Activated CD4-positive, alpha-beta memory T cell treated with anti-CD3 and anti-CD28 coated beads, Interleukin-2, amount 10 ng/mL, durations not matched to agents 7 days and 5 days (primary cell): ENCODE measurements at places on chromosomes 4 and X.

GRCh38 chr4:186684220-186684619, 39.4 kb downstream of the FAT1 start:
- DNase-seq = no peak

DNA sequence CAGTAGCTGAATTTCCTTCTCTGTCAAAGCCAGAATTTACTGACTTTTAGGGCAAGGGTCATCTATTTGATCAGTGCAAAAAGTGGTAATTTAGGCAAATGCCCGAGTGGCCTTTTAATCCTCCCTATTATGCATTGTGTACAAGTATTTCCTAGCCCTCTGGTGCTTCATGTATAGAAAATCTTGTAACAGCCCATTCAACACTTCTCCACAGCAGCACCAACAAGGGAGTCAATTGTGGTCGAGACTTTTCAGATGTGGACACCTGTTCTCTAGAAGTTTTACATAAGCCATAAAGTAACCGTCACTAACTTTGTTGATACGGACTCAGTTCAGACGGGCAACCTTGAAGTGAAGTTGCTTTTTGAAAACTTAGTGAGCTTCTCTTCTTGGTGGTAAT, 50.9 kb upstream of the FHDC1 start:
- DNase-seq = no peak

DNA sequence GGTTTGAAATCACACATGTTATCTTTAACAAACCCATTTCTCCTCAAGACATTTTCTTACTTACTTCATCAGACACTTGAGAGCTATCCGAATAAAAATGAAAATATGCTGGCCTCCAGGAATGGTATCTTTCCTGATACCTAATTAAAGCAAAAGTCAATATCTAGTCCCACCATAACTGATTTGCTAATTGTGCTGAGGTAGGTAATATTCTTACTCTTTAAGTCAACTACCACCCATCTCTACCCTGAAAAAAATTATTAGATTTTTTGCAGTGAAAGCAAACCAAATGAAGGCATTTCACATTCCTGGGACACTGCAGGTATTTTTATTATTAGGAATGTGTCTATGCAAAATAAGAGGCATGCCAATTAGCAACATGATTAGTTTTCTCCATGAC, 175.8 kb downstream of the QDPR start:
- no peak for DNase-seq

- DNase-seq = no peak
Measured at GRCh38 chr4:145784036-145784435, 104.1 kb downstream of the C4orf51 start.

DNA sequence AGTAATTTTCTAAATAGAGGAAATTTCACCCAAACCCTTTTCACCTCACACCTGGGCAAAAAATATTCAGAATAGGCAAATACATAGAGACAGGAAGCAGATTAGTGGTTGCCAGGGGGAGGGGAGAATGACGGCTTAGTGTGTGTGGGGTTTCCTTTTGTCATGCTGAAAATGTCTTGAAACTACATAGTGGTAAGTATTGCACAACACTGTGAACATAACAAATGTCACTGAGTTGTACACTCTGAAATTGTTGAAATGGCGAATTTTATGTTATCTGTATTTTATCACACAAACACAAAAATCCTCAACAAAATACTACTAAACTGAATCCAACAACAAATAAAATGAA, 60.7 kb upstream of the PLAC1 start:
- DNase-seq = peak; percentile 47

- DNase-seq = no peak
Measured at GRCh38 chrX:46209768-46210167, 335.5 kb downstream of the ZNF674 start.

DNA sequence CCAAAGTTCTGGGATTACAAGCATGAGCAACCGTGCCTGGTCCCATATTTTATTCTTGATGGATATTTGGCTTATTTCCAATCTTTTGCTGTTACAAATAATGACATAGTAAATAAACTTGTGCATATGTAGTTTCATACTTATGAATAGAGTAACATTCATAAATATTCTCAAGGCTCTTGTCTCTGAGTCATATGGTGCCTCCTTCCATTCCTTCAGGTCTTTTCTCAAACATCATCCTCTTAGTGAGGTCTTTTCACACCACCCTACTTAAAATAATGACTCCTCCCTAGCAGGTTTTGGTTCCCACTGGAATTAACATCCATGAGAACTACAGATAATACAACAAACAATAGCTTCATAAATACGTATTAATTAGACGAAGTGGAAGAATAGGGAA, 416.6 kb downstream of the IQCM start:
- no peak for DNase-seq

DNA sequence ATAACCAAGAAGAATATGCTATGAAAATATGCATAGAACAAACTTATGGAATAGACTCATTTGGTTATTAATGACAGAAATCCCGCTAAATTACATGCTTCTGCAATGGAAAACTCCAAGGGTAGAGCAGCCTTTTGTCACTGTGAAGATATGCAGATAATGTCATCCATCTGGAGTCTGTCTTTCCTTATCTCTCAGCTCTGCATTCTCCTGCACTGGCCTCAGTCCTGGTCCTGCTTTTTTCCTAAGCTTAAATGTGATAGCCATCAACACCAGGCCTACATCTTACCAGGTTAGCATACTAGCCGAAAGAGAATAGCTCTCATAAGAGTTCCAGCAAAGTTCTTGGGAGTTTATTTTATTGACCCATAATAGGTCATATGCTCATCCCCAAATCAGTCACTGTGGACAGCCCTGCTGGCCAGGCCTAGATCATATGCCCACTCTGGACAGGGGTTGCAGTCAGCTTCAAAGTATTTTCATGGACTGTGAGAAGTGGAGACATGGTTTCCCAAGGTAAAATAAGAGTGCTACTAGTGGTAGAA, 86.5 kb upstream of the LEF1 start:
- DNase-seq = no peak

GRCh38 chr4:40976343-40976742, 226.6 kb downstream of the NSUN7 start:
- DNase-seq = no peak

GRCh38 chr4:172962564-172963353, 205.9 kb upstream of the GALNT7 start:
- no peak for DNase-seq

- no peak for DNase-seq
Measured at GRCh38 chr4:2868877-2869487, 25.3 kb downstream of the ADD1 start.

- DNase-seq = no peak
Measured at GRCh38 chr4:124631760-124632159, 80.8 kb downstream of the ANKRD50 start.

- no peak for DNase-seq
Measured at GRCh38 chrX:139725720-139726119, 17.8 kb upstream of the MCF2 start.

DNA sequence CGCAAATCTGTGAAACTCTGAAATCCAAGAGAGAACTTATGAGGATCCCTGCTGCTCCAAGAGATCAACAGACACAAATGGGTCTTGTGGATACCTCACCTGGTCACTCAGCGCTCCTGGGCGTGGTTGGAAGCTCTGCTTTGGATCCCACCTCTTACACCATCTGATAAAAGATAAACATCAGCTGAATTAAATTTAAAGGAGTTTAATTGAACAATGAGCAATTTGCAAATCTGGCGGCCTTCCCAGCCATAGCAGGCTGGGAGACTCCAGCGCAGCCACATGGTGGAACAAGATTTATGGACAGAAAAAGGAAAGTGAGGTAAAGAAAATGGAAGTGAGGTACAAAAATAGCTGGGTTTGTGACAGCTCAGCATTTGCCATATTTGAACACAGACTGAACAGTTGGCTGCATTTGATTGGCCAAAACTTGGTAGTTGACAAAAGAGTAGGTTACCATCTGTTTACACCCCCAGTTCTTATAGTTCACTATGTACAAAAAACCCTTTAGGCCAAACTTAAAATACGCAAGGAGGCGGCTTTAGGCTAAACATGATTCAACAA, 437.3 kb upstream of the NDST3 start:
- DNase-seq = no peak

DNA sequence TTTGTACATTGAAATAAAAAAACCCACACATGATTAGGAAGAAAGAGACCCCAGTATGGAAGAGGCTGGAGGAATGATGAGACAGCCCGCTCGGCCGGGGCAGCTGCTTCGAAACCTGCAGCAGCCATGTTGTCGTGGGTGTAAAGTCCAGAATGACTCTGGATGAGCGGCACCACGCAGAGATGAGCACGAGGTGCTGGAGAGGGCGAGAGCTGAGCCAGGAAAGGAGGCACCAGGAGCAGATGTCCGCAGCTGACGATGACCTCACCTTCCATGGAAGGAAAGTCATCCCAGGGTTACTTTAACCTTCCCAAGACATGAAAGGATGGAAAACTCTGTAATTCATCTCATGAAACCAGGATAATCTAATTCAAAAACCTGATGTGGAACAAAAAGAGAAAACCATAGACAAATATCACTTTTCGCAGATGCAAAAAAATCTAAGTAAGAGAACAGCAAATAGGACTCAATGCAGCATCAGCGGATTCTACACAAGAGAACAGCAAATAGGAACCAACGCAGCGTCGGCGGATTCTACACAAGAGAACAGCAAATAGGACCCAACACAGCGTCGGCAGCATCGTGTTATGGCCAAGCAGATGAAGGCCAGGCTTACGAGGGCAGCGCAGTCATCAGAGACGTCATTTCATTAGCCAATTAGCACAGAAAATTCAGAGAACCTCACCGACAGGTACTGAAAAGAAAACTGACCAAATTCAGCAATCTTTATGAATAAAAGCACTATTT, 25.9 kb upstream of the SPON2 start:
- DNase-seq = peak; percentile 4

DNA sequence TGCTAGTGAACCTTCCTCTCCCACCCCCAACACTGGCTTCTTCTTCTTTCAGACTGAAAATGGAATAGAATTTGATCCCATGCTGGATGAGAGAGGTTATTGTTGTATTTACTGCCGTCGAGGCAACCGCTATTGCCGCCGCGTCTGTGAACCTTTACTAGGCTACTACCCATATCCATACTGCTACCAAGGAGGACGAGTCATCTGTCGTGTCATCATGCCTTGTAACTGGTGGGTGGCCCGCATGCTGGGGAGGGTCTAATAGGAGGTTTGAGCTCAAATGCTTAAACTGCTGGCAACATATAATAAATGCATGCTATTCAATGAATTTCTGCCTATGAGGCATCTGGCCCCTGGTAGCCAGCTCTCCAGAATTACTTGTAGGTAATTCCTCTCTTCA, 14.7 kb downstream of the TNMD start:
- DNase-seq = no peak

DNA sequence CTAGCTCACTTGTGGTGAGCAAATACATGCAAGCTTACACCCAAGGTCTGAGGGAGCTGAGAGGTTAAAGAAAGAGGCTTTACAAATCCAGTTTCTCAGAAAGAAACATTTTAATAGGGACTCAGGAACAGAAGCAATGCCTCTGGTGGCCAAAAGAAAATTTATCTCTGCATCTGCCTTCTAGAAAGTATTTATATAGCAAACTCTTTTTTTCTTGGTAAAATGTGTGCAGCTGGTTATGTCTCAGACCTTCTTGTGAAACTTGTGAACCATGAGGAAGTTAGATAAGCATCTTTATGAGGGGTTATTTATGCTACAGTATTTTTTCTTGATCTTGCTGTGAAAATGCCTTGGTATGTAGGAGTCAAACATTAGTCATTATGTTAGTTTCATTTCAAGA, 48.5 kb upstream of the CYSLTR1 start:
- DNase-seq = no peak

GRCh38 chr4:6469898-6470501, 2.4 kb downstream of the PPP2R2C start:
- DNase-seq = peak; percentile 5

GRCh38 chr4:151629097-151629783, 131.6 kb downstream of the GATB start:
- DNase-seq = no peak

GRCh38 chr4:57078685-57079521, 31.3 kb downstream of the IGFBP7 start:
- DNase-seq = no peak

DNA sequence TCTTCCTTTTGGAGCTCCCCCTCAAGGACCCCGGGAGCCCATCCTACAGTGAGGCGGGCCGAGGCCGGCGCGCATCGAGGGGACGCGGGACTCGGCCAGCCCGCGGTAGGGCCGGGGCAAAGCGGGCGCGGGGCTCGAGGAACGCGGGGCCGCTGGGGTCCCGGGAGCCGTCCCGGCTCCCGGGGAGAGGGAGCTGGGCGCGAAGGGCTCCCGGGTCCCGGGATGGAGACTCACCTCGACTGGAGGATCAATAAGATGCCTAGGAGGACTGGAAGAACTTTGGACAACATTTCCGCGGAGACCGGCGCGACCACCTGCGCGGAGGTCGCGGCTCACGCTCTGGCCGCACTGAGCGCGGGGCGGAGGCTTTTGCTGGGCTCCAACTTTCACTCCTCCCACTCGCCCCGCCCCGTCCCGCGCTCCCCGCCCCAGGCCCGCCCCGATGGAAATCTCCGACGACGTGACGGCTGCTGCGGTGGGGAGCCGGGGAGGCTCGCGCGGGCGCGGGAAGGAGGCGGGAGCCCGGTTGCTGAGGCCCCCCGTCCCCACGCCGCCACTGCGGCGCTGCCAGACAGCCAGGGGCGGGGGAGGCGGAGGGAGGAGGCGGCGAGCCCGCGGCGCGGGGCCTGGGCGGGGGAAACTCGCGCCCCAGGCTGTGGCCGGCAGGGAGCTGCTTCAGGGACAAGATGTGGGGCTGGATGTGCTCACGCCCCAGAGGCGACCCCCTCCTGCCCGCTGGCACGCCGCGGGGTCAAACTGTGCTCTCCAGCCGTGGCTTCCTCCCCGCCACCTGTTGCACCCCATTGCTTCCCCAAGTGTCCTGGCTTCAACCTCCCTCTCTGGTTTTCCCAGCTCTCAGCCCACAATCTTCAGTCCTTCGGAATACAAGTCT, at the start of gene GABRE:
TSS of gene GABRE (minus strand) at position 341 of the 892 bp plus-strand sequence. CDS start at position 290, 51 bp downstream.
- DNase-seq = no peak

- DNase-seq = no peak
Measured at GRCh38 chr4:111115881-111116280, 493.0 kb upstream of the PITX2 start.

- DNase-seq = no peak
Measured at GRCh38 chr4:130825284-130825683, 1729.3 kb downstream of the C4orf33 start.

GRCh38 chr4:124955476-124955875, 242.9 kb upstream of the ANKRD50 start:
- no peak for DNase-seq

DNA sequence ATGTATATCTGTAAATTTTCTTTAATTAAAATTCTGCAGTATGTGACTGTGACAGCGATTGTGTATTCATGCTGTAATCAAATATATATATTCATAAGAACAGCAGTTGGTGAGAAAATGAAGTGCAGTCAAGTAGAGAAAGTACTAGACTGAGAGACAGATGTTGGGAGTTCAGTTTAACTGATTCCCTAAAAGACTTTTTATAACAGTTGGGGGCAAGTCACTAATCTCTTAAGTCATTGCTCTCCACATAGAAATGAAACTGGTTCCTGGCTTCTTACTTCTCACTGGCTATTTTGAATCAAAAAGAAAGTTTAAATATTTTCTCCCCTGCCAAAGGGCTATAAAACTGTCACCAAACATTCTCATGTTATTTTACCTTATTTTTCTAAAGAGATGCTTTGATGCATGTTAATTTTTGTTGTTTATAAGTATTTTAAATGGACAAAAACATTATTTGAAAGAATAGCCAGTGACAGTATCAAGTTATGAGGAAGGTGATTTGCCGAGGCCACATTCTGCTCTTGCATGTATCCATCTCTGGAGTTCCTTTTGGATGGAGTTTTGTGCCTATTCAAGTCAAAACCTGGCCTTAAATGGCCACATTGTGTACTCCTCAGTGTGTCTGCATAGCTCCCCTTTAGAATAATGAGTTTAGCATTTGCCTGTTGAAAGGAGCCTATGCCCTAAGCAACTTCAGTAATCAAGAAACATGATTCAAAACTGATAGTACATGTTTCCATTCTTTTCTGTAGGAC, 30.8 kb downstream of the EXOC1 start:
- no peak for DNase-seq
